WTC11 (cell line): ENCODE measurements at places on chromosomes 2 and 18.

- DNase-seq: no peak
Observed at GRCh38 chr2:102193074-102193473, 6.3 kb downstream of the IL1RL2 start.

- DNase-seq: no peak
Observed at GRCh38 chr2:148282201-148282600, 261.3 kb downstream of the MBD5 start.

DNA sequence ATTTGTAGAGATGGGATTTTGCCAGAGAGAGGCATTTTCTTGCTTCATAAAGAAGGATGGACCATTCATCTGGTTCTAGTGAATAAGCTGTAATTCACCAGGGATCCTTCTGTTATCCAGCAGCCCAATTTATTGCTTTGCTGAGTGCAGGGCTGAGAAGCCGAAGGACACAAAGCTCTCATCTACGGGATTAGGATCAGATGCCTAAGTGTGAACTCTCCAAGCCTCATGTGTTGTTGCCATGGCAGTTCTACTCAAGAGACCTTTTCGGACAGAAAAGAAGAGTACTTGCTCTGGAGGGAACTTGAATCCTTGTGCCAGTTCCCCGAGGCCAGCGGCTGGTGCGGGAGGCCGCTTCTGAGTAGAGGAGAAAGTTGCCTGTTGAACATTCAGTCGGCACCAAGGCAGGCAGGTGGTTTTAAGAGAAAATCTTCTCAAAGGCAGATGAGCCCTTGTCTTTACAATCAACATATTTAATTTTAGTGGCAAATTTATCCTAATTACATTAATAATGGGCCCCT, 38.4 kb upstream of the MBP start:
- no peak for DNase-seq

DNA sequence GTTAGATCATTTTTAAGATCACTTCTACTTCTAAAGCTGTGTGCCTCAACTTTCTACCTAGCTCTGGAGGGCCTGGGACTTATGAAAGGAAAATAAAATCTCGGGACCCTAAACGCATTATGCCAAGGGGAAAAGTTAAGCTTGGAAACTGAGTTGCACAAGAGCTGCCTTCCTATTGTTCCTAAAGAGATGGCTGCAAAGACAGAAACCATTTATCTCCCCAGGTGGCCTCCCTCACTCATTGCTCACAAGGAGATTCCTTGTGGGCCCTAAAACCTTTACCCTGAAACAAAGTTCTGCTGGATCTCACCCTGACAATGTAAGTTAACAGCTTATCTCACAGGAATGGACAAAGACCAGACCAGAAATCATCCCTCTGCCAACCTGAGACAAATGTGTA, 26.8 kb downstream of the TUBB6 start:
- no peak for DNase-seq

GRCh38 chr2:198304859-198305258, 500.5 kb downstream of the PLCL1 start:
- no peak for DNase-seq

DNA sequence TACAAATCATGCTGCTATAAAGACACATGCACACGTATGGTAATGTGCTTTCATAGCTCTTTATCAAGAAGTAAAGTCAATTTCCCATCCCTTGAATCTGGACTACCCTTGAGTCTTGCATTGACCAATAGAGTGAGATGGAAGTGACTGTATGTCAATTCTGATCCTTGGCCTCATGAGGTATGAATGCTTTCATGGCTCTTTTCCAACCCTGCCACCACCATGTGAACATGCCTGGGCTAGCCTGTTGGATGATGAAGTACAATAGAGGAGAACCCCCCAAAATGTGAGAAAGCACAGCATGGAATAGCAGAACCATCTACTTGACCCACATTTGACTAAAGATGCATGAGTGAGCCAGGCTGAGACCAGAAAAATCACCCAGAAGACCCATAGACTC, 237.0 kb downstream of the NYAP2 start:
- no peak for DNase-seq

DNA sequence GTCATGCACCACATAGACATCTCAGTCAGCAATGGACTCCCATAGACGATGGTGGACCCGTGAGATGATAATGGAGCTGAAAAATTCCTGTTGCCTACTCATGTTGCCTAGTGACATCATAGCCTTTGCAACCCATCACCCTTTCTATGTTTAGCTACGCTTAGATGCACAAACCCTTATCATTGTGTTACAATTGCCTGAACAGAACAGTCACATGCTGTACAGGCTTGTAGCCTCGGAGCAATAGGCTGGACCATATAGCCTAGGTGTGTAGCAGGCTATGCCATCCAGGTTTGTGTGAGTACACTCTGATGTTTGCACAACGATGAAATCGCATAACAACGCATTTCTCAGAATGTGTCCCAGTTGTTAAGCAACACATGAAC, 221.6 kb downstream of the ALPK2 start:
- DNase-seq: no peak

- no peak for DNase-seq
Observed at GRCh38 chr18:50775207-50775606, 44.6 kb downstream of the MRO start.

DNA sequence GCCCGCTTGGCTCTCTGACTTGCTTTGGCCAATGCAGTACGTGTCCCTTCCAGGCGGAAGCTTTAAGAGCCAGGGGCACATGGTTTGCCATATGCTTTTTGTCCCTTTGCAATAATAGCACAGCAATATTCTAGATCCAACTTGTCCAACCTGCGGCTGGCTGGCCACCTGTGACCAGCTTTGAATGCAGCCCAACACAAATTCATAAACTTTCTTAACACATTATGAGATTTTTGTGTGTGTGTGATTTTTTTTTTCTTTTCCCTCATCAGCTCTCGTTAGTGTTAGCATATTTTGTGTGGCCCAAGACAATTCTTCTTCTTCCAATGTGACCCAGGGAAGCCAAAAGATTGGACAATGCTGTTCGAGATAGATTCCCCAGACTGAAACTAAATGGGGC, 119.3 kb upstream of the SIX3 start:
- no peak for DNase-seq

GRCh38 chr2:158922601-158923000, 45.8 kb upstream of the TANC1 start:
- DNase-seq: no peak

DNA sequence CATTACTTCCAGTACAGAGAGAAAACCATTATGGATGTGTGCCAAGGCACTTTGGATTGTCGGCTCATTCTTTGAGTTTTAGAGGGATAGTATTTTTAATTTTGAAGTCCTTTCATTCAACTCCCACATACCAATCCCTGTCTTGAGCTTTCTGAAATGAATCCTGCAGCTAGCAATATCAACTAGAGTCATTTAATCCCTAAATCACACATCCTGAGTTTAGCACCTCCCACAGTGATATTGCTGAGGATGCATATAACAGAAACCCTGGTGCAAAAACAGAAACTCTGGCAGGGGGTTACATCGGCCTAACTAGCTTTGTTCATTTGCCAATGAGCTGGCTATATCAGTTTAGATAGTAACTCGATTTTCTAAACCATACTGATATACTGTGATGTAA, 427.3 kb downstream of the LRP1B start:
- no peak for DNase-seq

GRCh38 chr2:109727929-109728447, 66.1 kb upstream of the RGPD5 start:
- DNase-seq: no peak

- DNase-seq: no peak
Observed at GRCh38 chr2:159790323-159790722, 7.7 kb downstream of the CD302 start.

DNA sequence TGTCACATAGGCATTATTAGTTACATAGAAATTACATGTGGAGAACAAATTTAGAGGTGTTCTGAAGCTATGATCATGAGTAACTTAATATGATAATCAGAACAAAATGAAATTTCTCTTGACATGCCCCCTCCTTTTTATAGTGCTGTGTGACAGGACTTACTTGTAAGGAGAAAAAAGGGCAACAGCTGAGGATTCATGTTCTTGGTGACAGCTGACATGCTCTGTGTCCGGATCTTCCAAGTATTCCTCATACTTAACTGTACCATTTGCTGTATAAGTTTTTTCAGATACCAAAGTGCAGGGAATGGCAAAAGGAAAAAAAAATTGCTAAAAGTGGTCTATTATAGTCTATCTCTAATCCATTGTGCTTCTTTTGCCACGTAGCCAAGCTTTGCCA, 3.5 kb upstream of the MYL1 start:
- no peak for DNase-seq

DNA sequence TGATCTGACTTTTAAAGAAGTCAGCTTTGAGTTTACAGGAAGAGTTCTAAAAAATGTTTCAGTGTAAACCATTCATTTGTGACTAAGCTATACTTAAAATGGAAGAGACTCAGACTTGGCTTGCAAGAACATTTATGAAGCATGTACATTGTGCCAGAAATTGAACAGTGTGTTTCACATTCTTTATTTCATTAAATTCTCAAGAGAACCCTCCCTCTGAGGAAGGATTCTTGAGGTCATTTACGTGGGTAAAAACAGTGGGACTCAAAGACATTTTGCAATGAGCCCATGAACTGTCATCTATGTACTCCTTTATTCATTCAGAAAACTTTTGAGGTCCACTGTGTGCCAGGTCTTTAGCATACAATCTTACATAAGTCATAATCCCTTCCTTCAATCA, 143.6 kb upstream of the ZNF521 start:
- no peak for DNase-seq

GRCh38 chr18:22466608-22467395, 49.1 kb upstream of the CTAGE1 start:
- DNase-seq: no peak

GRCh38 chr2:96798733-96799622, 17.1 kb upstream of the CNNM3 start:
- no peak for DNase-seq

GRCh38 chr2:134271758-134272157, 17.9 kb downstream of the MGAT5 start:
- DNase-seq: no peak

GRCh38 chr2:121904656-121905055, 149.2 kb downstream of the TSN start:
- DNase-seq: no peak

- no peak for DNase-seq
Observed at GRCh38 chr2:120318626-120319025, 27.3 kb upstream of the INHBB start.

DNA sequence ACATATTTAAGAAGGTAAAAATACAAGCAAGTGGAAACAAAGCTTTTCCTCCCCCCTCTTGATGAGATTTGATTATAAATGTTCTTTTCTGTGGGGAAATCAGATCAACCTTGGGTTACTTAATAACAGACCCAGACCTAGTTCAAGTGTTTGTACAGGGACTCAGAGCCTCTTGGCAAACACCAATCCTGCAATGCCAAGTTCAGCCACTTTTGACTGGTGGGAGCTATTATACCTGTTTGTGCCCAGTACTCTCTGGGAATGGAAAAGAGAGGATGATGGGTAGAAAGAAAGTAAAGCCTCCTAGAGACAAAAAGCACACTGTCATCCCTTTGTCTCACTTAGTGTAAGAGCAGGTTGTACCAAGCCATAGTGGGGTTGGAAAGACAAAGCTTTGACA, 63.8 kb upstream of the EPHA4 start:
- DNase-seq: no peak

DNA sequence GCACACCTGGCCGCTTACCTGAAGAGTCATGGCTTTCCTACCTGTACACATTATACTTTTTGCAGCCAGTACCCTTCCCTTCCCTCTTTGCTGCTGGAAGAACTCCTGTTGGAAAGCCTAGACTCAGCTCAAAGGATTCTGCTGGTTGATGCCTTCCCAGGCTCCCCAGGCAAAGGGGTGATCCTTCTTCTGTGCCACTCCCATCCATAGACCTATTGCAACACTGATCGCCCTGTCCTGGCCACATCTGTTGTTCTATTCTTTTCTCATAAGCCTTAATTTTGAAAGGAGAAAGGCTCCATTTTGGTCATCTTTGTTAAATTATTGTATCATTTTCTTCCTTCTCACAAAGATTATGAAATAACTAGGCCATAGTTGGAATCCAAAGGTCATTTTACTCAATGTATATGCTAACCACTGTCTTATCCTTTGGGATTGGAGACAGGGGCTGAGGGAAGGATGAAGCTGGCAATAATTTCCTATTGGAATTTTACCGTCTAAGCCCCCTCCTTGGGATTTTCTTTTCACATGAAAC, 3.4 kb upstream of the PRKCE start:
- DNase-seq: no peak

DNA sequence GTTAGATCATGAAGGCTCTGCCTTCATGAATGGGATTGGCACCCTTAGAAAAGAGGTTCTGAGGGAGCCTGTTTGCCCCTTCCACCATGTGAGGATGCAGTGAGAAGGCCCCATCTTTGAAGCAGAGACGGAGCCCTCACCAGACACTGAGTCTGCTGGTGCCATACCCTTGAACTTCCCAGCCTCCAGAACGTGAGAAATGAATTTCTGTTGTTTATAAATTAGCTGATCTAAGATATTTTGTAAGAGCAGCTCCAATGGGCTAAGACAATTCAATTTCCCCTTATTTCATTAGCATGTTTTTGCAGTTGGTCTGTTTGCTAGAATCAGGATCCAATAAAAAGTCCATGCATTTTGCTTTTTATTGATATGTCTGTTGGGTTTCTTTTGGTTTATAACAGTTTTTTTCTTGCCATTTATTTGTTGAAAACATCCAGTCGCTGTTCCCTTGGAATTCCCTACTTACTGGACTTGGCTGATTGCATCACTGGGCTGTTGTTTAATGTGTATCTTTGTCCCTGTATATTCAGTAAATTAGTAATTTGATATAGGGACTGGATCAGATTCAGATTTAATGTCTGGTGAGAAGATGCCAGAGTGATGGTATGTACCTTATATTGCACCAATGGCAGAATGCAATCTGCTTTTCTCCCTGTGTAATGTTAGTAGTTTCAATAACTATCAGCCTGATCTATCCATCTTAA, 24.0 kb upstream of the GREB1 start:
- DNase-seq: no peak

DNA sequence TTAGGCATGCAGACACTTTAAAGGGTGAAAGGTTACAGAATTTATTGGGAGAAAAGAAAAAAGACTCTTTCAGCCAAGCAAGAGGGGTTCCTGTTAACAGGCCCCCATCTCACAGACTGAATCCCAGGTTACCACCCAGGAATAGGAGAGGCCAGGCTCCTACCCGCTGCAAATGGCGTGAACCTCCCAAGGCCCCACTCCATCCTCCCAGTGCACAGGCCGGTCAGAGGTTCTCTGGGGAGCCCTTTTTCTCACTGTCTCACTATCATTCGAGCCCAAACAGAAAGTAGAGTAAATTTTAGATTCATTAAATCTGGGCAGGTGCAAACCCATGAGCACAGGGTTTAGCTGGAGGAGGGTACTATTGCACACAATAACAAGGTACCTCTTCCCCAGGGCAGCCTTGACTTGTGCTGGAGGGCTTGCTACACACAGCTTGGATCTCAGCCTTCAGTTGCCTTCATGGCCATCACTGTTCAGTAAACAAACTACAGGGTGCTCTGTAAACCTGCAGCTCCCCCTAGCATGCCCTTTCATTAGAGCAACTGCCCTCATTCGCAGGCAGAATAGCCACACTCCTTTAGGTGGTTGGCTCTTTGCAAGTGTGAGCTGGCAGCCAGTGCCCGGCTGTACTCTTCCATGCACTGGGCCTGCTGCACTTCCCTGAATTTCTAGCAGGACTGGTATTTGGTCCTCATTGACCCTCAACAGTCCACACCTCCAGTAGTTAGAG, 7.3 kb upstream of the PLEK start:
- DNase-seq: peak; percentile 60

- DNase-seq: peak; percentile 6
Observed at GRCh38 chr18:48819276-48819675, 131.5 kb downstream of the SMAD7 start.
